PC-9 (cell line): ENCODE measurements at places on chromosomes 5 and 9. TPM values are rescaled to one million over a fixed set of nuclear protein-coding genes. Genes with fewer than 3 reads are reported as not detected.

- DNase-seq = no peak
Observed at GRCh38 chr5:67971971-67972821, 243.4 kb upstream of the PIK3R1 start.

DNA sequence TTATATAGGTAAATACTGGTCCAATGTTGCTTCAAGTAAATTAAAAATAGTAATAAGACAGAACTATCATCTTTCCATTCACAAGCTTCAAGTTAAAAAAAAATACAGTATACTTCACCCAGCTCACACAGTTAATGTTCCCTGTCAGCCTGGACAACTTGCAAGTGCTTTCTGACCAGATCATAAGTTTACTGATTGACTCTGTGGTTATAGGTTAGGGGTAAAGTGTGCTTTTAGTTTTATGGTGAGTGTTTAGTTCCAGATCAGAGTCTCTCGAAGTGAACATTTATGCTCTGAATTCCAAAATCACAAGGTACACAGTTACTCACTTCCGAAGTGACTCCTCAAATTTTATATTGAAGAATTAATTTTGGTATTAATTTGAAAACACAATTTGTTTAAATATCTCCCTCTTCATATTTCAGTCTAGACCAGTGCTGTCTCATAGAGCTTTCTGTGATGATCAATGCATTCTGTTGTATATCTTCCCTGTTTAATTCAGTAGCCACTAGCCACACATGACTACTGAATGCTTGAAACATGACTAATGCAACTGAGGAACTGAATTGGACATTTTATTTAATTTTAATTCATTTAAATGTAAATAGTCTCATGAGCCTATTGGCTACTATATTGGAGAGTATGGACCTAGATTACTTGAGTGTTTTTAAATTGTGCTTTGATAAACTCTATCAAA, 90.7 kb downstream of the MEF2C start:
- DNase-seq = no peak

Gene GPR150
- 0.17 TPM in 1 of 2 replicates, not detected in the other for total RNA-seq

Gene OR1J4
- total RNA-seq = not detected in 2 replicates

Gene PCSK5
- total RNA-seq = 8.2 and 9.8 TPM in 2 replicates

DNA sequence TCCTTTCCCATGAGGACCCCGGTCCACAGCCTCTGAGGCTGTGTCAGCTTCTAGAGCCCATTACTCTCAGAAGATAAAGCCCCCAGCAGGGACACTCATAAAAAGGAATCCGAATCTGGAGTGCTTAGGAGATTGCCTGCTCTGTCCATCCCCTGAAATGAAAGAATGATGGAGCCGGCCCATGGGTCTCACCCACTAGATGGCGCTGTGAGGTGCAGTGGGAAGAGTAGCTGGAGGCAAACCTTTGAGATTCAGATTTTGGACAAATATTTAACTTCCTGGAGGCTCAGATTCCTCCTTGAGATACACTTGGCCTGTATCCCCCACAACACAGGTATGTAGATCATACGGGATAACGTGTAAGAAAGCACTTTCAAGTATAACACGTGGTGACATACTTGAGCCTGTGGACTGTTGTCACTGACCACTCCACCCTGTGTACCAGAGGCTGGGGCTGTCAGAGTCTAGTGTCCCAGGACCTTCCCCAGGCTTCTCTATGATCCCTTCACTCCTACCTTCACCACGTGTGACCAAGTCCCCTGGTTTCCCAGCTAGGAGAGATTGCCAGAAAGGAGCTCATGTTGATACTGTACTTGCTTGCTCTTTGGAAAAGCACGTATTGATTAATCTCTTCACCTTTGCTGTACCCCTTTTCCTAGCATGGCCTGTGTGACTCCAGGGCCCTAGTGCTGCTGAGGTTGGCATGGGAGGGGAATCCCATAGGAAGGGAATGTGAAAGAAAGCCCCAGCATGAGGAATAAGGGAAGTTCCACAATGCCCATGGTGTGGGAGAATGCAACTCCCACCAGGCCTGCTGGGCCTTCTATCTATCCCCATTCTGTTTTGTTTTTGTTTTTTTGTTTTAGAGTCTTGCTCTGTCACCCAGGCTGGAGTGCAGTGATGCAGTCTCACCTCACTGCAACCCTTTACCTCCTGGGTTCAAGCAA, 32.1 kb downstream of the TRMO start:
- peak; percentile 33 for DNase-seq

Gene OTULINL
- 4.1 and 7.1 TPM in 2 replicates for total RNA-seq

- no peak for DNase-seq
Observed at GRCh38 chr5:116645627-116646026, 71.0 kb upstream of the SEMA6A start.
